Temporal lobe (tissue), 4 donors: ENCODE measurements at places on chromosomes 6 and 20. TPM values are rescaled to one million over a fixed set of nuclear protein-coding genes. Genes with fewer than 3 reads are reported as not detected.

The BCAS4 gene
- 10.1 TPM for total RNA-seq

The BTN2A1 gene
- total RNA-seq, result 11.1 TPM

The NTSR1 gene
- 5.7 TPM for total RNA-seq

The KIAA1755 gene
- 2.5 TPM for total RNA-seq

The GPX5 gene
- total RNA-seq, result not detected

The SLC24A3 gene
- total RNA-seq, result 21.4 TPM

The IMPG1 gene
- not detected for total RNA-seq

The BEND3 gene
- total RNA-seq, result 6.4 TPM

The PSORS1C2 gene
- total RNA-seq, result not detected

The PLCG1 gene
- total RNA-seq, result 82.1 TPM

The DNAH8 gene
- under 0.01 TPM for total RNA-seq

The TSHZ2 gene
- 2.0 TPM for total RNA-seq

The CUTA gene
- 64.9 TPM for total RNA-seq

The SLC26A8 gene
- total RNA-seq, result 3.2 TPM

The CYP21A2 gene
- total RNA-seq, result 0.25 TPM

The FYN gene
- 225 TPM for total RNA-seq

The HAO1 gene
- not detected for total RNA-seq

The CD24 gene
- total RNA-seq, result 964 TPM

The PGBD1 gene
- total RNA-seq, result 15.5 TPM

The DDO gene
- 0.25 TPM for total RNA-seq

The SLC17A2 gene
- total RNA-seq, result not detected

The CGA gene
- total RNA-seq, result not detected

The MAP7 gene
- 4.2 TPM for total RNA-seq

The APCDD1L gene
- not detected for total RNA-seq
